ENCODE measurements at places on chromosomes 6 and 20.
A peak's percentile ranks its signal among the peaks of the same experiment; 100 is the strongest.

DNA sequence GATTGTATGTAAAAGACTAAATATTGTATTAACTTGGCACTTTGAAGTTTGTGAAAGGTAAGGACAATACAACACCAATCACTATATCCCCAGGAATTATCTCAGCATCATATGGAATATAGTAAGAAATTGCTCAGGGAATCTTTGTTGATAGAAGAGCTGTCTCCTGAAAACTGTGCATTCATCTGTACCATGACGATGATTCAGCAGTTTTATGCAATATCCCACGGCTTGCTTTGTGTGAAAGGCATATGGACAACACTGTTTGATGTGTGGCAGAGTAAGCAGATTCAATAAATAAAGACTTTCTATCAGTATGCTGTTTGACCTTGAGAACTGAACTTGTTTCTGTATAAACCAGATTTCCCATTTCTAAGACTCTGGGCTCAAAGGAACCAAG lies 147.5 kb upstream of the PLN start:
- DNase-seq, result no peak

DNA sequence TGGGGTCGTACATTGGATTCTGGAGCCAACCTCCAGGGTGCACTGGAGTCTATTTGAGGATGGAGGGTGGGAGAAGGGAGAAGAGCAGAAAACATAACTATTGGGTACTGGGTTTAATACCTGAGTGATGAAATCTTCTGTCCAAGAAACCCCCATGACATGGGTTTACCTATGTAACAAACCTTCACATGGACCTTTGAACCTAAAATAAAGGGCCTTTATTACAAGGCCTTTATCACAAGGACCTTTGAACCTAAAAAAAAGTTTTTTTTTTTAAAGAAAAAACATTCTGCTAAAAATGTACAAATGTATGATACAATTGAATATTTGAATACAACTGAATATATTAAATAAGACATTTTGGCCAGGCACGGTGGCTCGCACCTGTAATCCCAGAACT lies 38.1 kb upstream of the ZNF133 start:
- DNase-seq, result no peak

- peak; percentile 91 for DNase-seq
Measured at GRCh38 chr20:62642051-62642665, at the start of gene SLCO4A1. TSS of gene SLCO4A1 (plus strand) at chr20:62642503. CDS start at chr20:62656455, 13,952 bp downstream.

- DNase-seq, result no peak
Measured at GRCh38 chr6:13465734-13466133, 21.7 kb downstream of the GFOD1 start.

- DNase-seq, result no peak
Measured at GRCh38 chr6:35310265-35310831, 12.7 kb downstream of the DEF6 start.

- no peak for DNase-seq
Measured at GRCh38 chr6:67748521-67748920, 886.6 kb upstream of the ADGRB3 start.

DNA sequence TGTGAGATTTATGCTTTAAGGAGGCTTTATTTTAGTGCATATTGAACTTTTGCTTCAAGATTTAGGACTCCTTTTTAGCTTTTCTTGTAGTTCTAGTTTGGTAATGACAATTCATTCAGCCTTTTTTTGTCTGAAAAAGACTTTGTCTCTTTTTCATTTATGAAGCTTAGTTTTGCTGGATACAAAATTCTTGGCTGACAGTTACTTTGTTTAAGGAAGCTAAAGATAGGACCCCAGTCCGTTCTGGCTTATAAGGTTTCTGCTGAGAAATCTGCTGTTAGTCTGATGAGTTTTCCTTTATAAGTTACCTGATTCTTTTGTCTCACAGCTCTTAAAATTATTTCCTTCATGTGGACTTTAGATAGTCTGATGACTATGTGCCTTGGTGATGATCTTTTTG lies 142.8 kb upstream of the B3GAT2 start:
- no peak for DNase-seq

- no peak for DNase-seq
Measured at GRCh38 chr20:5234978-5235377, 81.8 kb downstream of the PROKR2 start.

DNA sequence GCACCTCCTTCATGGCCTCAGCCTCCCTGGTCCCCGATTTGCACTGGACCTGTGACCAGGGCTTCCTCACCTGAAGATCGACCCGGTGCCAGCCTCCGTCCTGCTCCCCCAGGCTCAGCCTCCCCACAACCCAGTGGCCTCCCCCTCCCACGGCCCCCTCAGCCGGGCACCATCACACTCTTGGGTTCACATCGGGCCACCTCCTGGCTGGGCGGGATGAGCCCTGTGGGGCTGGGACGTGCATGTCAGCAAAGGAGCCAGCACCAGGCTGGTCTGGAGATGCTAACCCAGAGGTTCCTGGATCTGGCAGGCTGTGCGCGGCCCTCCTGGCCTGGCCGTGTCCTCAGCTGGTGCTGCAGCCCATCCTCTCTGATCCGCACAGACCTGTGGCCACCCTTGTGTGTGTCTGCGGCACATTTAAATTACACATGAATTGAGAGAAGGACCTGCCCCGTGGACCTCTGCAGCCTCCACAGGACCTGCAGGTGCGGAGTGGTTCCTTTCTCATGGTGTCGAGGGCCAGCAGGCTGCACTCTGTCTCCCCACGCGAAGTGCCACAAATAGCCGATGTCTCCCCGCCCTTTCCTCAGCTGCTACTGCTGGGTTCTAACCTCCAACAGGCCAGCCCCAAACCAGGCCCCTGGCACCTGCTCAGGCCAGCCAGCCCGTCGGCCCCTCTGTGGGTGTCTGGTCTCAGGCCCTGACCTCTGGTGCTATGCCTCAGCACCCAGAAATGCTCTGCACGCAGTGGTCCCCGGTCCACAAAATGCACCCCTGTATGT lies 237.5 kb downstream of the ERMARD start:
- no peak for DNase-seq

GRCh38 chr6:153790048-153790447 lies 249.0 kb upstream of the OPRM1 start:
- peak; percentile 89 for DNase-seq
